Stimulated activated CD4-positive, alpha-beta T cell treated with anti-CD3 and anti-CD28 coated beads, Interleukin-2, amount 100 ng/mL, for 48 hours (primary cell): ENCODE measurements at places on chromosomes 6 and 20.

- DNase-seq = no peak
Observed at GRCh38 chr6:36039112-36039511, 11.5 kb downstream of the MAPK14 start.

DNA sequence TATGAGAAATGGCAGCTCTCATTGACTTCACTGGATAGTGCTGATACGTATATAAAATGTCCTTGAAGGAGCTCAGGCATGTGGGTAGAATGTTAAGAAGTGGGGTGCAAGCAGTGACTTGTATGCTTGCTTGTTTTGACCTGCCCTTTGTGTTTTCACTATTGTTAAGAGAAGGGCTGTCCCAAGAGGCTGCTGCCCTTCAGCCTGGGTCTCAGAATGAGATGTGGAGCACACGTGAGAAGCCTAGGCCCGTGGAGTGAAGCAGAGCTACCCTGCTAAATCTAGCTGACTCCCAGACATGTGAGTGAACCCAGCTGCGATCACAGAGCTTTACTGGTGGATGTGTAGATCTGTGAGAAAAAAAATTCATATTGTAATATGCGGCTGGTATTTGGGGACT lies 305.3 kb upstream of the RGS17 start:
- DNase-seq = no peak

DNA sequence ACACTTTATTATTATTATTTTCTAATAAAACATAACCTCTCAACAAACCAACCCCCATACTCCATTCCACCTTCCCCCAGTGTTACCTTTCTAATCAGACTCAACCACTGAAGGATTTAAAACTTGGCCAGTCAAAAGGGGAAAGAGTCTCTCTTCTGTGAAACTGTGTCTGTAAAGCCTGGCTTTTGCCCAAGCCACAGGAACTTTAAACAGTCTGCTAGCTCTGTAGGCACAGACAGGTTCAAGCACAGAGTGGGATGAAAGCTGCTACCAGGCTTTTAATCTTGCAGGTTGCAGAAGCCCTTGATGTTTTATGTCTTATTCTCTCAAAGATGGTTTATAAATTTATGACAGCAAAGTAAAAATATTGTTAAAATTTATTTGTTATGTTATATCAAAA lies 585.7 kb downstream of the TENT5A start:
- no peak for DNase-seq

- DNase-seq = no peak
Observed at GRCh38 chr6:168022488-168023321, 25.2 kb downstream of the KIF25 start.

GRCh38 chr20:54208548-54209176 lies 775 bp downstream of the PFDN4 start:
- no peak for DNase-seq

DNA sequence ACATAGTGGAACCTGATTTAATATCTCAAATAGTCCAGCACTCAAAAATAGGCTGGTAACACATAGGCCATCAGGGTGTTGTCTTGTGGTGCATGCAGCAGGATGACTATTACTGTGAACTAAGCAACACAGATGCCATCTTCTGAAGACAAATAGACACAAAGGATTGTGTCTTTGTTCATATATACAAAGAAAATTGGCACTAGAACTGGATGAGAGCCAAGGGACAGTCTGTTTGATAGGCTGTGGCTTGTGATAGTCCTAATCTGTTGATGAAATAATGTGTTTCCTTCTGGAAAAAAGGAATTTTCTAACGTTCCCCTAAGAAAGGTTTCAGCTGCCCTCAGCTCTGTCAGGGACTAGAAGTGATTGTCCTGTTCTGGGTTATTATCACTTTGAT lies 129.8 kb downstream of the TPBG start:
- no peak for DNase-seq

DNA sequence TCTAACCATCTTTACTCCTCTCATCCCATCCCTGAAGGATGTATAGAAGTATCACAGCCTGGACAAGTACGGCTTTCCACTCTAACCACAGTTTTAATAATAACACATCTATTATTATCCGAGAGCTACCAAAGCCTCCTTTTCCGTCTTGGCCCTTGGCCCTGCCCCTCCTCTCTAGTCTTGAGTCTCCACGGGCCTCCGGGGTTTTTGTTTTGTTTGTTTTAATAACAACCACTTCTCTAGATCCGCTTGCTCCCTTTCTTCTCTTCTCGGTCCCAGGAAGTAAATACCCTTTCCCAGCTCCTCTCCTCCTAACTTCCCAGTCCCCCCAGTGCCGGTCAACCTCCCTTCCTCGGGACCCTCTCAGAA lies 661 bp downstream of the LCA5 start:
- no peak for DNase-seq

GRCh38 chr6:14361297-14361696 lies 243.7 kb downstream of the CD83 start:
- DNase-seq = no peak

GRCh38 chr20:32057656-32058184 lies 5.7 kb downstream of the HCK start:
- DNase-seq = no peak

DNA sequence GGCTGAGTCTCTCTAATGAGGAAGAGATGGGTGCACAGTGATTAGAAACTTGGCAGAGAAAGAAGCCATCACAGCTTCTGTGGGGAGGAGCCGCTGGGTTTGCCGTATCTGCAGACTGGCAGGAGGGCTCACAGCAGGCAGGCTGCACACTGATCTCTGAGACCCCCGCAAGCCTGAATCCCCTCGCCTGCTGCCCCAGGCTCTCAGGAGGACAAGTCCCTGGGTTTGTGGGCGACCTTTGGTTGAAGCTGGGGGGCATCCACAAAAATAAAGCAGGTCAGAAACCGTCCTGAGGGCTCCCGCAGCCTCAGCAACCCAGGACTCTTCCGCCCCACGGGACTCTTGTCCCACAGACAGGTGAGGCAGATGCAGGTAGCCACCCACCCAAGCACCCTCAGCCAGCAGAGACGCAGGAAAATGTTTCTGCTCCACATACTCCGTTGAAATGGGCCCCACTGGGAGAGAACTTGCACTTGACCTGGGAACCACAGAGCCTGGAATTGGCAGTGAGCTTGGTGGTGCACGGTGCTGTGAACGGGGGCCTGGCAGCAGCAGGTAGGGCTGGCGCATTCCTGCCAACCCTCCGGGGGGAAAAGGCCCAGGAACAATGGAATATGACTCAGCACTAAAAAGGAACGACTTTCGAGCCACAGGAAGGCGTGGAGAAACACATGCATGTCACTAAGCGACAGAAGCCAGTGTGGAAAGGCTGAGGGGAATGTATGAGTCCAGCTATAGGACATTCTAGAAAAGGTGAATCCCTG lies 89.9 kb downstream of the YTHDF1 start:
- DNase-seq = no peak

- DNase-seq = no peak
Observed at GRCh38 chr6:155201461-155202226, 62.2 kb upstream of the CLDN20 start.
